ENCODE measurements at places on chromosomes 13 and 19. TPM values are rescaled to one million over a fixed set of nuclear protein-coding genes. Genes with fewer than 3 reads are reported as not detected.
A peak's percentile ranks its signal among the peaks of the same experiment; 100 is the strongest.

GRCh38 chr19:40400559-40400958 lies 10.6 kb upstream of the HIPK4 start:
- DNase-seq = no peak

GRCh38 chr19:17136021-17136420 lies 60.4 kb downstream of the MYO9B start:
- no peak for DNase-seq

DNA sequence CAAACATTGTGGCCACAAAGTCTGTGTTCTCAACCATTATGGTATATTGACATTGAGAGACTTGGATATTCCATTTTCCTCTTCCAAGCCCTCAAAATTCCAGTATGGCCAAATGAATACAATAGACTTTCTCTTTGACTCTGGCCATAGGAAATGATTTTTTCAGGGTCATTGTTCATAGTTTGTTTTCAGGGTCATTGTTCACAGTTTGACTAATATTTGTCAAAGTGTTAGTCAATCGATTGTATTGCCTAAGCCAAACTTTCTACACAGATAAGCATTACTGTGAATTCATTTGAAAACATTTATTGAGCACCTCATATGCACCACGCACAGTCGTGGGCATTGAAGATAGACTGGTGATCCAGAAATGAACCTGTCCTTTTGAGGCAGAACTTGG lies 22.9 kb upstream of the FAM216B start:
- DNase-seq = no peak

The SLC1A5 gene
- polyA plus RNA-seq = 45.9 TPM

DNA sequence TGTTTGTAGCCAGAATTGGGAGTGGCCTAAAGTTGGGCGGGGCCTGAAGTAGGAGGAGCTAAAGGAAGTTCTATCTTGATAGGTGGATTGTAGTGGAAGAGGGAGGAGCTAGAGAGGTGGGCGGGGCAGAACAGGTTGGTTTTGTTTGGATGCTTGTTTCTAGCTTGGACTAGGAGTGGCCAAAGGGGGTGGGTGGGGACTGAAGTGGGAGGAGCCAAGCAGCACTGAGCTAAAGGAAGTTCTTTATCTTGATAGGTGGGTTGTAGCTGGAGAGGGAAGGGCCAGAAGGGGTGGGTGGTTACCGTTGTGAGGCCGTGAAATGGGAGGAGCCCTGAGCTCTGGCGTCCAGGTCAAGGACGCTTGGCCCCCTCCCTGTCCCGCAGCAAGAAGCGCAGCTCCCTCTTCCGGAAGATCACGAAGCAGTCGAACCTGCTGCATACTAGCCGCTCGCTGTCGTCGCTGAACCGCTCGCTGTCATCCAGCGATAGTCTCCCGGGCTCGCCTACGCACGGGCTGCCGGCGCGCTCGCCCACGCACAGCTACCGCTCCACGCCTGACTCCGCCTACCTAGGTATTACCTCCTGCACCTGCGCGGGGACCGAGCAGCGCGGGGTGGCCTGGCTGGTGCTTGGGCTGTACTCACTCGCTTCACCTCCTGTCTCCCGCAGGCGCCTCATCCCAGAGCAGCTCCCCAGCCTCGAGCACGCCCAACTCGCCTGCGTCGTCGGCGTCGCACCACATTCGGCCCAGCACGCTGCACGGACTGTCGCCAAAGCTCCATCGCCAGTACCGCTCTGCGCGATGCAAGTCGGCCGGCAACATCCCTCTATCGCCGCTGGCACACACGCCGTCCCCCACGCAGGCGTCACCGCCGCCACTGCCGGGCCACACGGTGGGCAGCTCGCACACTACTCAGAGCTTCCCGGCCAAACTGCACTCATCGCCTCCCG lies 8.0 kb downstream of the DNASE2 start:
- peak; percentile 49 for DNase-seq

The ZNF100 gene
- polyA plus RNA-seq = 25.5 TPM

GRCh38 chr13:97231118-97231828 lies 9.1 kb downstream of the MBNL2 start:
- no peak for DNase-seq

The SHISA7 gene
- polyA plus RNA-seq = 0.10 TPM

DNA sequence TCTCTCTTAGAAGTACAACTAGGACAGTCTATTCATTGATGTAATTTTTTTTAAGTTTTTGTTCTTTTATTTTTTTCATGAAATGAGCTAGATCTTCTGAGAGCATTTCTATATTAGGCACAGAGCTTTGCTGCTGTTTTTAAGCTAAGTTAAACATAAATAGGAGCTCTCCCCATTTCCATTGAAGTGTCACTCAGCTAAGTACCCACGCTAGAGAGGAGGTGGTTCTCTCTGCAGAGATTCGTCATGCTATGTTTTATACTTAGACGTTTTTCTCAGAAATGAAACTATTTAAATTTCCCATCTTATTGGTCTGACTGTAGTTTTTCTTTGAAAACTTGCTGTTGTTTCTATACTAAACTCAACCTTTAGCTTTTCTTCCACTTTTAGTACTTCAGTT lies 271.5 kb downstream of the PCDH9 start:
- DNase-seq = no peak

- DNase-seq = no peak
Measured at GRCh38 chr19:3292958-3293529, 68.6 kb downstream of the CELF5 start.

DNA sequence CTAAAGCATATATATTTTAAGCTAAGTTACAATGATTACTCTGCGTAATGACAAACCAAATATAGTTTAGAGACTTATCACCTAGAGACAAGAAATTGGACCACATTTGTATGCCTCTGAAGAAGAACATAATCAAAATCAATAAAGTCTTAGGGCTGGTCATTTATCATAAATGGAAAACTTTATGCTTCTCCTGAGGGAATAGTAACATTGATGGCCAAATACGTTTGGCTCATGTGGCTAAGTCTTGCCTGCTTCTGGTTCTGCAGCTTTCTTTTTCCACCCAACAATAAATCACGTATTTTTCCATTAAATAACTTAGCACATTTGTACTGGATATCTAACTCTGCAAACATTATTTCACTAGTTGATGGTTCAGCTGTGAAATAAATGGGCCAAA lies 458.4 kb downstream of the SLITRK1 start:
- DNase-seq = no peak

The NCAN gene
- polyA plus RNA-seq = not detected

- DNase-seq = no peak
Measured at GRCh38 chr13:70171151-70171550, 62.9 kb upstream of the KLHL1 start.

- DNase-seq = no peak
Measured at GRCh38 chr13:45873491-45874325, 22.2 kb upstream of the SIAH3 start.

DNA sequence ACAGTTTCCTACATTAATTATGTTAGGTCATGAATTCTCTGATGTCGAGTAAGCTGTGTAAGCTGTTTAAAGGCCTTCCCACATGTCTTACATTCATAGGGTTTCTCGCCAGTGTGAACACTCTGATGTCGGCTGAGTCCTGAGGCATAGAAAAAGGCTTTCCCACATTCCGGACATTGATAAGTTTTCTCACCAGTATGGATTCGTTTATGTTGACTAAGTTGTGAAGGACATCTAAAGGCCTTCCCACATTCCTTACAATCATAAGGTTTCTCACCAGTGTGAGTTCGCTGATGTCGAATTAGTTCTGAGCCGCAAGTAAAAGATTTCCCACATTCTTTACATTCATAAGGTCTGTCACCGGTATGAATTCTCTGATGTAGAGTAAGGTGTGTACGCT lies 24.9 kb downstream of the ZNF850 start:
- DNase-seq = no peak

GRCh38 chr19:11576227-11576626 lies 1.2 kb downstream of the ACP5 start:
- no peak for DNase-seq

DNA sequence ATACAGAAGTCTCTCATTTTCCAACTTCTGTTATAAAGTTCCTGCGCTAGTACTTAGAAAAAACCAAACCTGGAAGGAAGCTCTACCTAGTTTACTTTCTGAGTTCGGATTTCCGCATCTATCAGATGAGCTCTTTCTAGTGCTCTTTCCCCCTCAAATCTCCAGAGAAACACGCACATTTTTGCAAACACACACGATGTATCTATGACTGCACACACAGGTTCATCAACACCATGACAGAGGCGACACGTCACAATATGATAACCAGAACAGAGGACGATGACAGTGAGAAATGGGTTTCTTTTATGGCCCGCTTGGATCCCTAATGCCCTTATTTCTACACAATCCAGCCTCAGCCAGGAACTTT lies 629 bp upstream of the LRRC63 start:
- DNase-seq = no peak

The ZNF415 gene
- polyA plus RNA-seq = 24.5 TPM

- no peak for DNase-seq
Measured at GRCh38 chr19:44684892-44685863, 13.8 kb upstream of the CEACAM16 start.

DNA sequence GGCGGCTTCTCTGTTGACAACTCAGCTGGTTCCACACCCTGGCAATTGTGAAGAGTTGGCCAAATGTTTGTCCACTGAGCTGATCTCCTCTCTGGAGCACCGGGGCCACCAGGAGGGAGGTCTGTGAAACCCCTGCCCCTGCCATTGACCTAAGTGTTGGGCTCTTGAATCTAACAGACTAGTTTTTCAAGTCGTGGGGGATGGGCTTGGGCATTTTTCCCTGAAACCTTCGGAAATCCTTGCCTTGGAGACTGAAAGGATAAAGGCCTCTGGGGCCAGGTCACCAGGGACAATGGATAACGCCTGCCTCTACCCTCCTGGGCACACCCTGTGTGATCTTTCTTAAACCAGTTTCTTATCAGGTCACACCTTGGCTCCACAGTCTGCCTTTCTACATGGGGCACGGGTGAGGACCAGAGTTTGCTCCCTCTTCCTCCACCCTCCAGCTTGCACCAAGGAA lies 881 bp downstream of the GEMIN7 start:
- DNase-seq = no peak

DNA sequence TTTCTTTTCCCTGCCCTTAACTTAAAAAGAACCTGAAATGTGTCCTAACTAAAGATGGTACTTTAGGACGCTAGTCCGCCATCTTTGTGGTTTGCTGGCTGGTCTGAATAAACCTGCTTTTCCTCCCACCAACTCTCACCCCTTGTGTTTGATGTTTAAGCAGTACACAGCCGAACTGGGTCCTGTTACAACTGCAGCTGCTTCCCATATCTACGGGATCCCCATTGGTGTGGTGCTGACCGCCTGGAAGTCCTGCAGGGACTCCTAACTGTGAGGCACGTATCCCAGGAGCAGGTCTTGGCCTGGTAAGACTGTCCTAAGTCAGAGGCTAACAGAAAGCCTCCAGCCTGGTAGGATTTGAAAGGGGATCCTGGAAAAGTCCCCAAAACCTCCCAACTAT lies 40.9 kb upstream of the VSTM2B start:
- DNase-seq = no peak

GRCh38 chr13:85771856-85772255 lies 27.4 kb downstream of the SLITRK6 start:
- DNase-seq = no peak

The CD22 gene
- 15.5 TPM for polyA plus RNA-seq

The NXNL1 gene
- polyA plus RNA-seq = 0.25 TPM

DNA sequence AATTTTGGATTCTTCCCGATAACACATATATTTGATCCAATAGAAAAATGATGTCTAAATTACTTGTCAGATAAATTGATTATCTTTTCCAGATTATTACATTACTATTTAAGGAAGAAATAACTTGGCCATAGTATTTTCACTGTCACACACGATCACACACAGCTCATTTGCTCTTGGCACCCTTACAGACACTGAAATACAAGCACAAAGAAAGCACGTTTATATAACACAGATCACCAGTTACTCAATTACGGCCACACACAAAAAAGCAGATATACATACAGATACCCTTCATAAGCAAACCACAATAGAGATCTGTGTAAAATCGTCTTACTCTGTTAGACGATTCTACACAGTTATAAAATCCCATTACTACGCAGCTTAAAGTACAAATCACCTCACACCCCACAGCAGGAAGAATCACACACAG lies 716 bp upstream of the ZNF420 start:
- DNase-seq = no peak

DNA sequence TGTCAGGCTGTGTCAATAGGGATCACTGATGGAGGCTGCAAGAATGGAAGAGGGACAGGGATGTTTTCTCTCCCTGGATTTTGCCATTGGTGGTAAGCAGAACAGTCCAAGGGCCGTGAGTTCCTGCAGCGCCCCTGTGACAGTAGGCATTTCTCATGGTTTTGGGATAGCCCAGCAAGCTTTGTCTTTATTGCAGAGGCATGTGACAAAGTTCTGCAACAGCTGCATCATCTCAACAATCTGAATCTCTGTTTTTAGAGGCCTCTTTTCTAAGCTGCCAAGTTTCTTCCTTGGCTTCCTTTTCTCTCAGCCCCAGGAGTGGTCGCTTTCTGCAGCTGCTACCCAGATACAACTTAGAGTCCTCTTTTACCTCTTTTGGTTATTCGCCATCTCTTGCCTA lies 95.7 kb upstream of the TSHZ3 start:
- DNase-seq = peak; percentile 26

The RGS9BP gene
- polyA plus RNA-seq = 0.59 TPM

The TLE6 gene
- polyA plus RNA-seq = 13.7 TPM

GRCh38 chr13:110397436-110398115 lies 90.5 kb downstream of the COL4A2 start:
- DNase-seq = no peak

GRCh38 chr19:2800506-2800905 lies 15.2 kb downstream of the THOP1 start:
- no peak for DNase-seq

The FCAR gene
- 0.29 TPM for polyA plus RNA-seq

DNA sequence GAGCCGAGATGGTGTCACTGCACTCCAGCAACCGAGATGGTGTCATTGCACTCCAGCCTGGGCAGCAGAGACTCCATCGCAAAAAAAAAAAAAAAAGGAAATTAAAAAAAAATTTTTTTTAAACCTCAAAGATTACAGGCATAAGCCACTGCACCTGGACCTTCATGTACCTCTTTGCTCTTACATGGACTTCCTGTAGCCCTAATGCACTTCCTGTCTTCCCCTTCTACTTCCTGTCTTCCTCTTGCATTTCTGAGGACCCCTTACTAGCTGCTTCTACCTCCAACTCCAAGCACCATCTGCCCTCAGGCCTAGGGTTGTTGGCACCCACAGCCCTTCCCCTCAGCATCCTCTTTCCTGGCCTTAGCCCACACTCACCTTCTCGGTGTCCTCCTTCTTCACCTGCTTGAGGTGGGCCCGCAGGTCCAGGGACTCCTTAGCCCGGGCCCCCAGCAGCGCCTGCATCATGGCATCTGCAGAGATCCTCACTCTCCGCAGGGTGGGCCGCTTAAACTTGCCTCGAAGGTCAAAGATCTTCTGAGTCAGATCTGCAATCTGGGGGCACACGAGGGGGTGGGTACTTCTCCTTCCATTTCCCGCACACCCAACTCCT lies 3.8 kb downstream of the TNNI3 start:
- DNase-seq = no peak

The KIR3DL1 gene
- polyA plus RNA-seq = not detected

The ANGPTL8 gene
- polyA plus RNA-seq = 0.19 TPM

GRCh38 chr19:21900401-21900800 lies 64.4 kb upstream of the ZNF43 start:
- DNase-seq = no peak

The ANKLE1 gene
- 0.91 TPM for polyA plus RNA-seq

The MCF2L gene
- 35.8 TPM for polyA plus RNA-seq

All from renal pelvis (tissue), 12 donors.